ENCODE measurements at places on chromosomes 11 and 22. TPM values are rescaled to one million over a fixed set of nuclear protein-coding genes. Genes with fewer than 3 reads are reported as not detected.

DNA sequence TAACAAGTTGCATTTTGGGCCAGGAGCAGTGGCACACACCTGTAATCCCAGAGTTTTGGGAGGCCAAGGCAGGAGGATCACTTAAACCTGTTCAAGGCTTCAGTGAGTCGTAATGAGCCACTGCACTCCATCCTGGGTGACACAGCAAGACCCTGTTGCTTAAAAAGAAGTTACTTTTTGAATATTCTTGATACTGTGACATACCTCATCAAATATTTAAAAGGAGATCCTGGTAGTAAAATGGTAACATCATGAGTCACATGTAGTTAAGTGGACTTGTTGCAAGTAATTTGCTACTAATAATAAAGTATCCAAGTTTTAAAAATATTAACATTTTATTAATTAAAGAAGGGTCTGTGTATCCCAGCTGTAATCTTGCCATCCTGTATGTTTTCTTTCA lies 18.3 kb downstream of the HMGXB4 start:
- peak; percentile 39 for DNase-seq

DNA sequence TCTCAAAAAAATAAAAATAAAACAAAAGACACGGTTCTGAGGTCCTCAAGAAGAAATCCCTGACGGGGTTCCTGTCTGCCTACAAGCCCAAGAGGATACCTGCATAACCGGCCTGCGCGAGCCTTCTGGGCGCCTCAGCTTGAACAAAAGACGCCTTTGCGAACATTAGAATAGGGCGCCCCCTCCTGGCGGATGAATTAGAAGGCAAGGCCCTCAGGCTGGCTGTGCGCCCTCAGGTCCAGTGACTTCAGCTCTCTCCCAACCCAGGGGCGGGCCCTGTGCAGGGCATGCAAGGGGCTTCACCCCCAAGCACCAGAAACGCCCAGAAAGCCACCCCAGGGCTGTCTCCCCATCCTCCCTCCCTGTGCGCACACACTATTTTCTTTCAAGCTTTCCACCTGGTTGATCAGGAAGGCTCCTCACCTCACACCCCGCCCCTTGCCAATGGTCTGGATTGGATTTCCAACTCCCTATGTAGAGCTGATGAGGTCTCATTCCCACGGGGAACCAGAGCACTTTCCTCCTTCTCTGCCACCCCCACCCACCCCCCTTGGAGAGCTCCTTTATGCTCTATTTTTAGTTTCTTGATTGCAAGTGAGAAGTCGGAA lies 273.3 kb downstream of the BUD13 start:
- peak; percentile 27 for DNase-seq

DNA sequence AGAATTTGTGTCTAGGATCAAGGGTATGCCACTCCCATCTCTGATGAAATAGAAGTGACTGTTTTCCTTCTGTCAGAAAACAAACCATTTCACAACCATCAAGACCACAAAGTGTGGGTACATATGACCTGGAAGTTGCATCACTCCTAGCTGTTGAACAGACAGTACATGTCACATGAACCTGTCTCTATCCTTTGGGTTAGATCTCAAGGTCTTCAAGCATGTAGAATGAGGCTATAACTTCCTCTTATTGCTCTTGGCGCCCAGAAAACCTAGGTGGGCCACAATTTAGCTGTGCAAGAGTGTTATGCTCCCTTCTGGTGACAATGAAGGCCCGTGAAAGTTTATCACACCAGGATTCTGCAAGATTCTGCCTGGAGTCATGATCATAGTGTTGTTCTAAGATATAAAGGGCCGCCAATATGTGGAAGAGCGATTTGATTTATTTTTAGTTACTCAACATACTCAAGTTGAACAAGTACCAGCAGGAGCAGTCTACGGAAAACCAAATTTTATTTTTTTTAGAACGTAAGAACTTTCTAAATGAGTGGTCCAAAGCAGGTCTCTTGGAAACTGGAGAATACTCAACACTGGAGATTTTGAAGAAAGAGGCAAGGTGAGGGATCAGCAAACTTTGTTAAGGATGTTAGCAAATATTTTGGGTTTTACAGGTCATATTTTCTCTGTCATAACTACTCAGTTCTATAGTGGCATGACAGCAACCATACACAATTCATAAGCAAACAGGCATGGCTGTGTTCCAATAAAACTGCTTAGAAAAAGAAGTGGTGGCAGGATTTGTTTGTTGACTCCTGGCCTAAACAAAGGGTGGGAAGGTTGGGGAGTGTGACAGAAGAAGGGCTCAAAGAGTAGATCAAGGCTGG lies 101.8 kb downstream of the USP35 start:
- peak; percentile 16 for DNase-seq

DNA sequence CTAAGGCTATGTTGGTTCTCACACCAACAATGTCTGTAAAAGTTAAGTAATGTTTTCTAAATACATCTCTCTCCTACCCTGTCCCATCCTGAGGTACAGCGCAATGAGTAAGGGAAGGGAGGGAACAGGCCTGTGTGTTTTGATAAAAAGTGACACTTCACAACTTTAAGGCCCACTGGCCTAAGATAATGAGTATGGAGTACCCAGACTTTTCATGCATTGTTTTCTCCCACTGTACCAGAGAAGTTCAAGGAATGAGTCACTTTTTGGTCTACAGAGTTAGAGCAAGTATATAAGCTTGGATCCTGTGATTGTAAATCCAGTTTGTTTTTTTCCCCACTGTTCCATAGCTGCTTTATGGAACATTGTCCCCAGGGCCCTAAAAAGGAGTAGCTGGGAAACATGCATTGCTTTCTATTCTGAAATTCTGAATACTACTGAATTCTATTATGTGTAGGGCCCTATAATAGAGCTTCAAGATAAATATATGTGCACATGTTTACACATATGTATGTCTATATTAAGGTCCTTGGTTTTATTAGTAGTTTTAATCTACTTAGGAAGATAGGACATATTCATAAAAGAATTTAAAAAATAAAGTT lies 29.8 kb downstream of the KCNE3 start:
- DNase-seq = no peak

GRCh38 chr11:126857860-126858808 lies 142.4 kb downstream of the KIRREL3 start:
- DNase-seq = no peak

DNA sequence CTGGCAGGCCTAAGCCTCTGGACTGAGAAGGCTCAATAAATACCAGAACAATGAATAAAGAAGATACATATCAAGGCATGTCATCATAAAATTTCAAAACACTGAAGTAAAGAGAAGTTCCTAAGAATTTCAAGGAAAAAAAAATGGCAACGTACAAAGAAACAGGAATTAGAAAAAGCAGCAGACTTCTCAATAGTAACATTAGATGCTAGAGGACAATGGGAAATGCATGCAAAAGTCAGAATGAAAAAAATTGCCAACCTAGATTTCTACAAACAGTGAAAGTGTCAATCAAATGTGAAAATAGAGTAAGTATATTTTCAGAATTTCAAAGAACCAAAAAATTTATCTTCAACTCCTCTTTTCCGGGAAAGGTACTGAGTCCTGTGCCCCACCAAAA lies 125.0 kb downstream of the KCNC1 start:
- DNase-seq = peak; percentile 6

Gene ARHGAP20
- total RNA-seq = 0.88 TPM

Gene C11orf52
- 0.33 TPM for total RNA-seq

Gene BTG4
- total RNA-seq = not detected

Gene OR5A1
- total RNA-seq = not detected

Gene OLFML1
- total RNA-seq = not detected

Data from HFFc6 (cell line).